ENCODE measurements at places on chromosomes 2 and 18.

GRCh38 chr2:162245781-162246180 lies 2.5 kb upstream of the FAP start:
- DNase-seq, result no peak

GRCh38 chr2:152624805-152625204 lies 92.5 kb downstream of the PRPF40A start:
- DNase-seq, result no peak

DNA sequence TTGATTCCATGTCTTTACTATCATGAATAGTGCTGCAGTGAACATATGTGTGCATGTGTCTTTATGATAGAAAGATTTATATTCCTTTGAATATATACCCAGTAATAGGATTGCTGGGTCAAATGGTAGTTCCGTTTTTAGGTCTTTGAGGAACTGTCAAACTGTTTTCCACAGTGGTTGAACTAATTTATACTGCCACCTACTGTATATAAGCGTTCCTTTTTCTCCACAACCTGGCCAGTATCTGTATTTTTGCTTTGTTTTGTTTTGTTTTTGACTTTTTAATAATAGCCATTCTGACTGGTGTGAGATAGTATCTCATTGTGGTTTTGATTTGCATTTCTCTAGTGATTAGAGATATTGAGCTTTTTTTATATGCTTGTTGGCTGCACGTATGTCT lies 641.6 kb downstream of the SUCLG1 start:
- no peak for DNase-seq

DNA sequence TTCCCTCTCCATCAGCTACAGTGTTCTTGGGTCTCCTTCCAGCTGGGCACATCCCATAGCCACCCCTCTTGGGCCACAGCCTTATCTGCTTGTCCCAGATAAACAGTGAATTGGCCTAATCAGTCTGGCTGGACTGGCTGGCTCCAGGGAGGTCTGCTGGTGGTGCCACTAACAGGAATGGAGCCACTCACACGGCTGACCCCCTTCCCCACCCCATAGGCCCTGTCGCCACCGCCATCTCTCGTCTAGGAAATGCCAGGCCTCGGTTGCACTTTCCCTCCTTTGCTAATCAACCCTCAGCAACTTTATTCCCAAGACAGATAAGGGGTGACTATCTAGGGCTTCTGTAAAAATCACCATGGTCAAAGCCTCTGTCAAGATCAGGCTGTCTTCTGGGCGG lies 23.0 kb upstream of the TNP1 start:
- DNase-seq, result no peak

- no peak for DNase-seq
Observed at GRCh38 chr18:8839281-8839680, 133.9 kb downstream of the MTCL1 start.

DNA sequence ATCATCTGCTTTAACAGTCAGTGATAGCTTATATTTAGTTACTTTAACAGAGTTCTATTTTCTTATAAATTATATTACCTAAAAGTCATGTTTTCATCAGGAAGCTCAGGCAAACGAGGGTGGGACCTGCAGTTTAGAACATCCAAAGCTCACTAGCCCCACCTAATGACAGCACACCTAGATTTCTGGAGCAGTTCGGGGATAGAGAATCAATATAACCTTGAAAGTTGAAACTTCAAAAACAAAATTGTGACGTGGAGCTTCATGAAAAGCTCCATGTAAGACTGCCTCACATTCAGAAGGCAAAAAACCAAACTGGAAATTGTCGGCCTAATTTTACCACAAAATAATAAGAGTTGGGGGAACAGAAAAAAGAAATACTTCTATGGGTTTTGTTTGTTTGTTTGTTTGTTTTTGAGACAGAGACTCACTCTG lies 185.9 kb upstream of the CCDC150 start:
- DNase-seq, result peak; percentile 37

DNA sequence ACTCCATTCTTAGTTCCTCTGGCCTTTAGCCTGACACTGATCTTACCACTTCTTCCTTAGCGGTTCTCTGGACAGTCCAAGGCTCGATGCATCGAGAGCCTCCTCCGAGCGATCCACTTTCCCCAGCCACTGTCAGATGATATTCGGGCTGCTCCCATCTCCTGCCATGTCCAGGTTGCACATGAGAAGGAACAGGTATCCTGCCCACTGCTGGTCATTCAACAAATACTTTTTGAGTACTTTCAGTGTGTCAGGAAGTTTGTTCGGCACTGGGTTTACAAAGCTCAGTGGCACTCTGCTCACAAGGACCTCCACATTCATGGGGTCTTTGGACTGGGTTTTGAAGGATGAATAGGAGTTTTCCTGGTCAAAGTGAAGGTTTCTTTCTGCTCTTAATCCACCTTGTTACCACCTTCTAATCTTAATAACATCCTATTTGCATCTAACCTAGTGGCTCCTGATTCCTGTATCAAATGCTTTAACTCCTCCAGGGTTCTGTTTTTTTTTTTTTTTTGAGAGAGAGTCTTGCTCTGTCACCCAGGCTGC lies 25.8 kb downstream of the GCKR start:
- DNase-seq, result no peak

GRCh38 chr2:195535911-195536522 lies 121.0 kb upstream of the SLC39A10 start:
- peak; percentile 78 for DNase-seq

DNA sequence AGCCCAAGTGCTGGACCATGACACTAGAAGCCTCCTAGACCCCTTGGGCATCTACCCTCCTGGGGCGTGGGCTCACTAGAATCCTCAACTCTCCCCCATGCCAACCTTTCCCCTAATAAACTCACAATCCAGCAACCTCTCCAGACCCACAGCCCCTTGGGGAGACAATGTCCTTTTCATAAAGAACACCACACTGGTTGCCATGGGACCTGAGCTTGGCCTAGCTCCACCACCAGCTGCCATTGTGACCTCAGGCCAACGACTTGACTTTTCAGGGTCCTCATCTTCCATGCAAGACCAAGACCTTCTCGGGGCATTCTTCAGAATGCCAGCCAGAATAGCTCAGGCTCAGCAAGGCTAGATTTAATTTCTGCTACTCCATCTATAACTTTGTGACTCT lies 128.1 kb upstream of the NPAS2 start:
- no peak for DNase-seq

- no peak for DNase-seq
Observed at GRCh38 chr18:44696892-44697291, 16.2 kb downstream of the SETBP1 start.

GRCh38 chr2:222637067-222637466 lies 18.8 kb downstream of the FARSB start:
- no peak for DNase-seq

DNA sequence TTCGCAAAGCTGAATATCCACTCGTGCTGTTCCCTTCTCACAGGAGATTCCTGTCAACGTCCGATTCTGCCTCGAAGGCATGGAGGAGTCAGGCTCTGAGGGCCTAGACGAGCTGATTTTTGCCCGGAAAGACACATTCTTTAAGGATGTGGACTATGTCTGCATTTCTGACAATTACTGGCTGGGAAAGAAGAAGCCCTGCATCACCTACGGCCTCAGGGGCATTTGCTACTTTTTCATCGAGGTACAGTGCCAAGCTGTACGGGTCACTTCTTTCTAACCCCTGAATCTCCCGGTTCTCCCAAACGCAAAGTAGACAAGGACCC lies 14.6 kb downstream of the CNDP2 start:
- no peak for DNase-seq

- no peak for DNase-seq
Observed at GRCh38 chr2:29811378-29811777, 110.0 kb downstream of the ALK start.

DNA sequence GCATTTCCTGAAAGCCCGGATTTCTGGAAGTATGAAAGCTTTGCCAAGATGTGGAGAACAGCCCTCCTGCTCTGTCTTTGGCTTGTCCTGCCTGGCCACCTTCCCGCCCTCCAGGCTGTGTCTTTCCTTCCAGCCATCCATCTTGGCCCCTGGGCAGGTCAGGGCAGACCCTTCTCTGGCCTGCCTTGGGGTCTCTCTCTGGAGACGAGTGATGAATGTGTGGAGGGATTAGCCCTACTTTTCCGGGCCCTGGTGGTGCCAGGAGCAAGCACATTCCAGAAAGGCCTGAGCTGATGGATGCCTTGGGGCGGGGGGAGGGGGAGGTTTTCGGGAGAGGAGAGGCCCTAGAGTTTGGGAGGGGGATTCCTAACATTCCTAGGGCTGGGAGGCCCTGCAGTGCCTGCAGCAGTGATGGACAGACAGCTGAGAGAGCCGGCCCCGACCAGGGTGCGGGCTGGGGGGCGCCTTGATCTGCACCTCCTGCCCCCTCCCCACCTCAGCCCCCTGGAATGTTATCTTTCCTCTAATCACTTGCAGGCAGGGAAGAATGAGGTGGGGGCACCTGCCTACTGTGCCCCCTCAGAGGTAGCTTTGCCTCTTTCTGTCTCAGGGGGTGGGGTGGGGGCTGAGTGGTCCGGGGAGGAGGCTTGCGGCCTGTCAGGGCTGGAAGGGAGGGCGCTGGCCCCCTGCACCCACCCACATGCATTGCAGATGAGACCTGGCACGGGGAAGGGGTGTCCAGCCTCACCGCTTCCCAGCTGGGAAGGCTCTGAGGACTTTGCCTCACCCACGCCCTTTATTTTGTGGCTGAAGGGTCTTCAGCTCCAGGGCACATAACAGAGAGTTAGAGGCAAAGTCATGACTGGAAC lies 156.2 kb downstream of the DDX1 start:
- no peak for DNase-seq

GRCh38 chr2:108285616-108286015 lies 3.1 kb upstream of the SULT1C2 start:
- no peak for DNase-seq

GRCh38 chr2:68926796-68927195 lies 25.9 kb downstream of the GKN2 start:
- DNase-seq, result no peak

DNA sequence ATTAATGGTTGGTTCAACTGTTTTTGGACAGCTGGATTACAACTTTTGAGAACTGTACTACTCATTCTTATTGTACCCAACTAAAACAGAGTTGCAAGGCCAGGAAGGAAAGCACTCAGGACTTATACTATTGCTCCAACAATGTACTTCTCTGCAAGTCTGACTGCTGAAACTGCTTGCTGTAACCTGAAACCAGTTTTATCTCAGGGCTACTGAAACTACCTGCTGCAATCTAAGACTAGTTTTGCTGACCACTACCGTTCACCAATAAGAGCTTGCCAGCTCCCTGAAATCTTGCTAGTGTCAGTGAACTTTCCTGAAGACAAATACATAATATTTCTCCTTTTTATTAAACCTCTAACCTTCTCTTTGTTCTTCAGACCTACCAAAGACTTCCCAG lies 157.3 kb downstream of the CDCA7 start:
- DNase-seq, result no peak

- DNase-seq, result no peak
Observed at GRCh38 chr2:30325600-30326328, 94.4 kb downstream of the LBH start.

- no peak for DNase-seq
Observed at GRCh38 chr2:190069936-190070696, 7.6 kb upstream of the MSTN start.

- no peak for DNase-seq
Observed at GRCh38 chr18:21991081-21991534, 178.3 kb upstream of the GATA6 start.

DNA sequence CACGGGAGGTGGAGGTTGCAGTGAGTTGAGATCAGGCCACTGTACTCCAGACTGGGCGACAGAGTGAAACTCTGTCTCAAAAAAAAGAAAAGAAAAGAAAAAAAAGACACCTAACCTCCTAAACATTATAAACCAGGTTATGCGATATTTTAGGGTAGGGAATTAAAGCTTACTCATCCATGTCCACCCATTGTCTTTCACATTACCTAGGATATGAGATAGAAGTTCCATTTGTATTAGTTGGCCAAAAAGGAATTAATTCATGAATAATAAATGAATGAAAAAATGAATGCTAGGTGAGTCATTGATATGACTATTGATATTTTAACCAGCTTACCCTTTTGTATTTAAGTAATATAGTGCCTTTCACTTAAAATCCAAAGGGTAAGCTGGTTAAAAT lies 132.9 kb downstream of the FAM161A start:
- no peak for DNase-seq

DNA sequence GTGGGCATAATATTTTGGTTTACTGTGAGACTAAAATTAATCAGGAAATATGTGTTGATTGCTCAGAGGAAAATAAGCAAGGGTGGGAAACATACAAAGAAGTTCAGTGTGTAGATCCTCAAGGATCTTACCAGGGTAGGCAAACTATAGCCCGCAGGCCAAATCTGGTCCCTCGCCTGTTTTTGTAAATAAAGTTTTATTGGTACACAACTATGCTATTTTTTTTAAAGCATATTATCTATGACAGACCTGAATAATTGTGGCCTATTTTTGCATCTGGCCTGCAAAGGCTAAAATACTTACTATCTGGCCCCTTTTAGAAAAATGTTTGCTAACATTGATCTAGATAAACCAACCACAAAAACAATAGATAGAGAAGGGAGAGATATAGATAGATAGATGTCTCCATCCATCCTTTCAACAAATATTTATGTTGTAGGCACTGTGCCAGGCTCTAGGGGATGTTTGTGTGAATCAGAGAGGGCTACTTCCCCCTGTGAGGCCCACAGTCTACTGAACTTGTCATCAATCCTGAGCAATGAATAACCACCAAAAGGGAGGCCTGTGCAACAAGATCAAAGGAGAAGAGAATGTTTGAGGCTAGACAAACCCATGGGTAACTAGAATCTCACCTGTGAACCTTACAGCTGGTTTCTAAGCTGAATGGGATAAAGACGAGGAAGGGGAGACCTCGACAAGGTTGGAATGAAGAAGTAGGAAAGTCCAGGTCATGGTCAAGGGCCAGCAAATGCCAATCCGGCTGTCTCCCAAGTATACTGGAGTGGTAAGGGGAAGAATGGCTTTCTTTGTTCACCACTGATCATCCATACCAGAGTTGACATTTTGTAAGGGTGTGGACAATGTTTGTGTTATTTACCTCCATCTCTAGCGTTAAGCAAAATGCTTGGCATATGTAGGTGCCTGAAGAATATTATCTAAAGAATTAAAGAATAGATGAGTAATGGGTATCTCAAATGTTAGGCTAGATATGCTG lies 23.6 kb downstream of the ALPK2 start:
- peak; percentile 37 for DNase-seq

DNA sequence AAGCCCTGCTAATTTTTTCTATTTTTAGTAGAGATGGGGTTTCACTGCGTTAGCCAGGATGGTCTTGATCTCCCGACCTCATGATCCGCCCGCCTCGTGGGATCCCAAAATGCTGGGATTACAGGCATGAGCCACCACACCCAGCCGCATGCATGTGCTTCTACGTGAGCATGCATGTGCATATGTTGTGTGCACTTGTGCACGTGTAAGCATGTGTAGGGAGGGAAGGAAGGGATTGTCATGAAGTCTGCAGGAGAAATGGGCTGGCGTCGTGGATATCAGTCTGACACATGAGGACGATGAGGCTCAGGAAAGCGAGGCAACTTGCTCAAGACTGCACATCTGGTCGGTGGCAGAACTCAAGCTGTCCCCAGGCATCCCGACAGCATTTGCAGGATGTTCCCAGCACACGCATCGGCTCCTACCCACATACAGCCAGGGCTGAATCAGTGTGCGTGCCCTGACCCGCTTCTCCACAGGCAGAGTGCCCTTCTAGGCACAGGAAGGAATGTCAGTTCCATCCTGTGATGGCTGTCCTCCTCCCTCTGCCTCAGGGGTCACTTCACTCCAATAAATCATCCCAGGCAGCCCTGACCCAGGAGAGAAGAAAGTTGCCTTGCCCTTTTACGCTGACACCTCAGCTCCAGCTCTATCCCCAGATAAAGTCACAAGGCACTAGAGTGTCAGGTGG lies 49.9 kb upstream of the SLC14A2 start:
- no peak for DNase-seq
